ENCODE measurements at places on chromosomes 6 and 20. TPM values are rescaled to one million over a fixed set of nuclear protein-coding genes. Genes with fewer than 3 reads are reported as not detected.
A peak's percentile ranks its signal among the peaks of the same experiment; 100 is the strongest.

- no peak overlapping the region for H3K27ac ChIP-seq
- peak overlapping the region; percentile 72 for H3K4me3 ChIP-seq
- peak; percentile 90 for DNase-seq
- peaks cover 35% of the 10 kb centered on the region for H3K27me3 ChIP-seq
- H3K36me3 ChIP-seq: no peaks in the 10 kb centered on the region
Measured at GRCh38 chr20:43508106-43508505, 609 bp downstream of the L3MBTL1 start.

Gene SLX4IP
- total RNA-seq: 4.0 TPM

DNA sequence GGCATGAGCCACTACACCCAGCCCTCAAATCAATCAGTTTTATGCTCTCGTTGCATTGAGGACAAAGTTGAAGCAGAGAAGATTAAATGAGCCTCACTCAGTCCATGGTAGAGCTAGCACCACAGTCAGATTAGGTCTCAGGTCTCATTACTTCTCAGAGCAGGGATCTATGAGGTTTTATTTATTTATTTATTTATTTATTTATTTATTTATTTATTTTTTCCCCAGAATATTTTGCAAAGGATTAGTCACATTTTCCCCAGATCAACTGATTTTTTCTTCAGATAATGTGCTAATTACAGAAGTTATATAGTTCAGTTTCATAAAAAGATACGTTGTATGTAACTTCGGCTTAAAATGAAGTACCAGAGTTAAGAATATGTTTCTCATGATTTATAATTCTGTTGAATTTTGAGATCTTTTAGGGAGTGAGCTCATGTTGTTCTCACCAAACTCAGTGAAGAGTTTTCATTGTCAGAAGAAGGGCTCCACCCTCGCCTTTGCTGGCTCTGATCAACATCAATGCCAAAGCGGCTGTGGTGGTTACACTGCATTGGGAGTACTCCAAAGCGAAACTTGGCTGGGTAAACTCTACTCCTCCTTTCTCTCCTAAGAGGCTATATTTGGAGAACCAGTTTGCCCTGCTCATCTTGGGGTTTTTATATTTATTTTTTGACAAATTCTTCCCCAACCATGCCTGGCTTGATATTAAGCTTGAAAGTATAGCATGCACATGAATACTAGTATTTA, 12.9 kb upstream of the ID4 start:
- H3K4me1 ChIP-seq: no peaks in the 10 kb centered on the region
- no peak for DNase-seq
- no peak overlapping the region for H3K4me3 ChIP-seq
- no peaks in the 10 kb centered on the region for H3K36me3 ChIP-seq
- H3K27ac ChIP-seq: no peak overlapping the region
- no peaks in the 10 kb centered on the region for H3K27me3 ChIP-seq

Gene NHSL1
- 6.2 TPM for total RNA-seq

Gene HCRTR2
- not detected for total RNA-seq

DNA sequence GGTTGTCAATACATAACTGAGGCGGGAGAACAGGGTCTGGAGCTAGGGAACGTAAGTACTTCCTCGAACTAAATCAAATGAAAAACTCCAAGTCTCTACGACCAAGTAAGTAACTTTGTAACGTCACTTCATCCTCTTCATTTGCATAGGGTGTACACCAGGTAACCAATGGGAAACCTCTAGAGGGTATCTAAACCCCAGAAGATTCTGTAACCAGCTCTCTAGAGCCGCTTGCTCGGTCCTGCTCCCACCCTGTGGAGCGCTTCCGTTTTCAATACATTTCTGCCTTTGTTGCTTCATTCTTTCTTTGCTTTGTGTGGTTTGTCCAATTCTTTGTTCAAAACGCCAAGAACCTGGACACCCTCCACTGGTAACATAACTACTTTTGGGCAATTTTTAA, 133.5 kb upstream of the TMEM170B start:
- no peak overlapping the region for H3K27ac ChIP-seq
- H3K27me3 ChIP-seq: no peaks in the 10 kb centered on the region
- H3K4me1 ChIP-seq: no peaks in the 10 kb centered on the region
- H3K4me3 ChIP-seq: no peak overlapping the region
- no peaks in the 10 kb centered on the region for H3K36me3 ChIP-seq

DNA sequence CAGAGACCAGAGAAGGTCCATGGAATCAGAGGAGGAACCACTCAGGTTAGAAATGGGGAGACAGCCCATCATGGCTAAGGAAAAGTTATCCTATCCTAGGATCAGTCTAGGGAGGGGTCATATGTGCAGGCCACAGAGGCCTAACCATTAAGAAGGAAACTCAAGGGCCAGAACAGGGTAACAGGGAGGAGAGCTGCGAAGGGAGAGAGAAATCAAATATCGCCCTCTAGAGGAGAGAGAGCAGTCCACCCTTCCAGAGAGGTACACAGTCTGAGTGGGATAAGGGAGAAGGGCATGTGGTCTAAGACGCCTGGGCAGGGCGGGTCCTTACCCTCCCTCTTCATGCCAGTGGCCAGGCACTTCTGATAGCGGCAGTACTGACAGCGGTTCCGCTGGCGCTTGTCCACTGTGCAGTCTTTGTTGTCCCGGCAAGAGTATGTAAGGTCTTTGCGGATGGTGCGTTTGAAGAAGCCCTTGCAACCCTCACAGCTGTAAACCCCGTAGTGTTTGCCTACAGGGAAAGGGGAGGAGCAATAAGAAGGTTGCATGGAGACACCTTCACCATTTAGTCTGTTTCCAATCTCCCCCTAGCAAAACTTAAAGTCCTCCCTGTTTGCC, 2.9 kb downstream of the RXRB start:
- DNase-seq: peak; percentile 98
- peaks cover 5% of the 10 kb centered on the region for H3K27me3 ChIP-seq
- H3K27ac ChIP-seq: no peak overlapping the region
- no peak overlapping the region for H3K4me3 ChIP-seq
- H3K36me3 ChIP-seq: peaks cover 46% of the 10 kb centered on the region
- peaks cover 26% of the 10 kb centered on the region for H3K4me1 ChIP-seq

Gene LKAAEAR1
- not detected for total RNA-seq

DNA sequence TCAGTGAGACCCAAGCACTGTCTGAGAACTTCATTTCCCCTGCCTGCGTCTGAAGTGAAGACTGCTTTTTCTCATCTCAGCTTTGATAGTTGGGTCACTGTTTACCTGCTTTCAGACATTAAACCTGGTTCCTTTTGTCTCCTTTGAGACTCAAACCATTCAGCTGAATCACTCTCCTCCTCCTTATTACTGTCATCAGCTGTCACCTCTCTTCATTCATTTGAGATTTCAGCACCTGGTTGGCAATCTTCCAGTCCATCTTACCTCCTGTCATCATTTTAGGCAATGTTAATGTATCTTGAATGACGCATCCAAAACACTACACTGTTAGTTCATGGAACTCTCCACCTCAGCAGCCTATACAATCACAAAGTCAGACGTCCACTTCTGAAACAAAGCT, 34.3 kb upstream of the SOX4 start:
- no peak overlapping the region for H3K27ac ChIP-seq
- H3K4me3 ChIP-seq: no peak overlapping the region
- H3K36me3 ChIP-seq: no peaks in the 10 kb centered on the region
- H3K4me1 ChIP-seq: no peaks in the 10 kb centered on the region

- DNase-seq: no peak
- H3K36me3 ChIP-seq: no peaks in the 10 kb centered on the region
- H3K27me3 ChIP-seq: no peaks in the 10 kb centered on the region
- no peaks in the 10 kb centered on the region for H3K4me1 ChIP-seq
Measured at GRCh38 chr6:140156131-140156530, 781.7 kb upstream of the CITED2 start.

GRCh38 chr6:169454204-169454871, 200.7 kb upstream of the THBS2 start:
- peaks cover 32% of the 10 kb centered on the region for H3K4me1 ChIP-seq
- peak; percentile 86 for DNase-seq
- H3K27me3 ChIP-seq: no peaks in the 10 kb centered on the region
- no peaks in the 10 kb centered on the region for H3K36me3 ChIP-seq
- peak overlapping the region; percentile 35 for H3K27ac ChIP-seq

Measured in osteoblast (primary cell).